Memory B cell (primary cell): ENCODE measurements at places on chromosomes 4 and X.

- no peak for DNase-seq
These were observed 97.5 kb downstream of the HNRNPD start for GRCh38 chr4:82276332-82276640.

DNA sequence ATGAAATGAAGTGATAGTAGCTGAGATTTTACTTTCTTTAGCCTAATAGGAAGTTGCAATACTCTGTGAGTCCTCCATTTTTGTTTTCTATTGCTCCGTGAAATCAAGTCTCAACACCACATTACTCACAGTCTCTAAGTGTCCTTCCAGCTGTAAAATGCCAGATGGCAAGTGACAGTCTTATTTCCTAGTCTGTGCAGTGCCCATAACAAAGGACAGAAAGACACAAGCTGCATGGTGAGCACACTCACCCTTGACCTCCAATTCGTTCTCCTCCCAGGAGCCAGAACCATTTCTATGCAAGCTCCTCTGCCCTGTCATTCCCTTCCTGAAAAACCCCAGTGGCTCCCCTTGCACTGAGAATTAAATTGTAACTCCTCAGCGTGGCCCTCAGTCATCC is 101.6 kb downstream of the PARM1 start:
- DNase-seq: no peak

- DNase-seq: no peak
These were observed 224.0 kb upstream of the HHIP start for GRCh38 chr4:144421839-144422565.

DNA sequence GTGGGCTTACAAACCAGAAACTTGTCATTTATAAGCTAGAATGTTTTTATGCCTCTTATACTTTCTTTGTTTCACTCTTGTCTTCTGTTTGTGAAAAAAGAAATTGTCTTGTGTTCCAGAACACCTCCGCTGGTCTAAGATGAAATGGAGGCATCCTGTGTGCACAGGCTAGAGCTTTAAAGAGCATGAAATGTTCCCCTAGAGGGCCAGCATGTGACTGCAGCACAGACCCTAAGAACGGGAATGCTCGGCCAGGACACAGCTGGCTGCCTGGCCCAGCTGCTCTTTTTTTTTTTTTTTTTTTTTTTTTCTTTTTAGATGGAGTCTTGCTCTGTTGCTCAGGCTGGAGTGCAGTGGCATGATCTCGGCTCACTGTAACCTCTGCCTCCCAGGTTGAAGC is 33.6 kb downstream of the SETD7 start:
- DNase-seq: no peak

- no peak for DNase-seq
These were observed 35.7 kb downstream of the ING2 start for GRCh38 chr4:183540410-183541009.

DNA sequence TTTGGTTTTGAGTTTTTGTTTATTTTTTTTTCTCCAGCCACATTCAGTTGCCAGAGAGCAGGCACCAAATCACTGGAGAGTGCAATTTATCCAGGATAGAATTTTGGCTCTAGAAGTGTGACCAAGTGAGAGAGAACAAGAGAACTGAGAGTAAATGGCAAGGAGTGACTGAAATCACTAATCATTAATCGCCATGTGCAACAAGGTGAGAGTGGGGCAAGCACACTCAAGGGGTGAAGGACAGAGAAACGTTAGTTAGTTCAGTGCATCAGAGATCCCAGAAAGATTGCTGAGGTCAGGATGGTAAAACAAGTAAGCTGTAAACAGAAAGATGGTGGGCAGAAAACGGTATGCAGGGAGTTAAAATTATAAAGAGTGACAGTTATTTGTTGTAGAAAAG is 17.8 kb upstream of the ASIC5 start:
- no peak for DNase-seq

GRCh38 chr4:44912980-44913379 is 186.6 kb upstream of the GNPDA2 start:
- DNase-seq: no peak

DNA sequence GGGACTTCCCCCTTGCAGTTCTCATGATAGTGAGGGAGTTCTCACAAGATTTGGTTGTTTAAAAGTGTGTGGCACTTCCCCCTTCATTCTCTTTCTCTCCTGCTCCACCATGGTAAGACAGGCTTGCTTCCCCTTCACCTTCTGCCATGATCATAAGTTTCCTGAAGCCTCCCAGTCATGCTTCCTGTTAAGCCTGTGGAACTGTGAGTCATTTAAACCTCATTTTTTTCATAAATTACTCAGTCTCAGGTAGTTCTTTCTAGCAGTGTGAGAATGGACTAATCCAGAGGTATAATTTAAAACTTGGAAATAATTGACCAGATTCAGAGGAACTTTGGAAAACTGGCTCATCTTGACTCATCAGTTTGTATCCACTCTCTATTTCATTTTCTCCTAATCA is 129.0 kb downstream of the TMEM47 start:
- DNase-seq: no peak

DNA sequence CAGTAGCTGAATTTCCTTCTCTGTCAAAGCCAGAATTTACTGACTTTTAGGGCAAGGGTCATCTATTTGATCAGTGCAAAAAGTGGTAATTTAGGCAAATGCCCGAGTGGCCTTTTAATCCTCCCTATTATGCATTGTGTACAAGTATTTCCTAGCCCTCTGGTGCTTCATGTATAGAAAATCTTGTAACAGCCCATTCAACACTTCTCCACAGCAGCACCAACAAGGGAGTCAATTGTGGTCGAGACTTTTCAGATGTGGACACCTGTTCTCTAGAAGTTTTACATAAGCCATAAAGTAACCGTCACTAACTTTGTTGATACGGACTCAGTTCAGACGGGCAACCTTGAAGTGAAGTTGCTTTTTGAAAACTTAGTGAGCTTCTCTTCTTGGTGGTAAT is 50.9 kb upstream of the FHDC1 start:
- no peak for DNase-seq

GRCh38 chrX:107514944-107515343 is 65.5 kb downstream of the FRMPD3 start:
- DNase-seq: no peak
